ENCODE measurements at places on chromosomes 4 and X. TPM values are rescaled to one million over a fixed set of nuclear protein-coding genes. Genes with fewer than 3 reads are reported as not detected.

- DNase-seq, result no peak
These were observed 14.6 kb downstream of the CTBP1 start for GRCh38 chr4:1234309-1234695.

DNA sequence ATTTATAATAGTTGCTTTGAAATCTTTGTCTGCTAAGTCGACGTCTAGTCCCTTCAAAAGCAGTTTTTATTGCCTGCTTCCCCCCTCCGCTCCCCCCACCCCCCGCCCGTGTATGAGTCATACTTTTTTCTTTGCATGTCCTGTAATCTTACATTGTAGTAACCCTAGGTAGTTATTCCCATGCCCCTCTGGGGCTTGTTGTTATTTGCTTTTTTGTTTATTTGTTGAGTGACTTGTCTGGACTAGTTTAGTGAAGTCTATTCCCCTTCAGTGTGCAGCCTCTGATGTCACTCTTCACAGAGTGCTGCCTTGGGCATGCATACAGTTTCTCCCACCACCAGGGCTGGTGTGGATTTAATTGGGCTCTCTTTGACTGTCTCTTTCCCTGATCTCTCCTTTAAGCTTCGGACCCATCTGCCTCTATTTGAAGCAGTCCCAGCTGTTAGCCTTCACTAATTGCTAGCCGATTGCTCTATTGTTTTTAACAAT is 86.2 kb downstream of the PPEF1 start:
- no peak for DNase-seq

- DNase-seq, result no peak
These were observed 70.3 kb downstream of the PPEF2 start for GRCh38 chr4:75831856-75832405.

DNA sequence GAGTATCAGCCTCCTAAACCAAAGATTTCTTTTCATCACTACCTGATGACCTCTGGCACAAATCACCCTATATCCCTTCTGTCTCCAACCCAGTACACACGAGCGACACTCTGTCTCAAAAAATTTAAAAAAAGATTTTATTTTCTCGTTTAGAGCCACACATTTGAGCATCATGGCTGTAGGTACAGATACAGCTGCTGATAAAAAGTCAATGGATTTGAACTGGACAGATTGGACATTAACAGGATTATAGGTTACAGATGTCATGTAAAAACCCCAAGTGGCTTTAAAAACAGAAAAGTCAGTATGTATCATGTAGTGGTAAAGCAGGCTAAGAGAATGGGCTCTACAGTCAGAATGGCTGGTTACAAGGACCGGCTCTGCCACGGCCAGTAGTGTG is 171.1 kb downstream of the SCFD2 start:
- DNase-seq, result no peak

DNA sequence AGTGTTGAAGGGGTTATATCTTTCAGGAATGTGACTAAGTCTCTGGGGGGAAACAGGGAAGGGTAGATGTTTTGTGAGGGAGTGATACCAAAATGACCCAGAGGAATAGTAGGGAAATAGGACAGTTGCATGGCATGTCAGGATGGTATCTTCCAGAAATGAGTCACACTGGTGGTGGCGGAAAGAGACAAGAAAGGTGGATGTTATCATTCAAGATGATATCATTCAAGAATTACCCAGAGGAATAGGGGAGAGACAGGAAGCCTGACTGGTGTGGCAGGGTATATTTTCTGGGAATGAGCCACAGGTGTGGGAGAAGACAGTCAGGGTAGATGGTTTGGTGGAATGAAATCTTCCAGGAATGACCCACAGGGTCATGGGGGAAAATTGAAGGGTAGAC is 61.1 kb downstream of the MAOA start:
- no peak for DNase-seq

- no peak for DNase-seq
These were observed 8.8 kb downstream of the THAP9 start for GRCh38 chr4:82909326-82909725.

DNA sequence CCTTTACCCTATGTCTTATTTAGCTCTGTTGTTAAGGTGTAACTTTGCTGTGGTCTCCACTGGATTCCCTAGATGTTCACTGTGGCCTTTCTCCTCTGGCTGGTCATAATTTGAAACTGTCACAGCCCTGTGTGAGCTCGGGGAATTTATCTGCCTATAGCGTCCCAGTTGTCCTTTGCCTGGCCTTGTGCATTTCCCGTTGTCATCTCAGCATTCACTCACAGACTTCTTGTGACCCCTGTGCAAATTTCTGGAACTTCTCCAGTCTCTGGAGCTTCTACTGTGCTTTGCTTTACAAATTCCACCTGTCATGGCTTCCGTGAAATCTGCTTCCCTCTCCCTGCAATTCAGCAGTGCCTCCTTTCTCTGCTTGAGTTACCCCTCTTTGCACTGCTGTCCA is 106.7 kb downstream of the WWC2 start:
- DNase-seq, result no peak

The CYBB gene
- polyA plus RNA-seq, result 4.0 TPM

The ZNF185 gene
- polyA plus RNA-seq, result 3.4 TPM

Data from immature natural killer cell (primary cell).